ENCODE measurements at places on chromosomes 4 and X.

GRCh38 chr4:80393246-80393969 lies 57.9 kb downstream of the CFAP299 start:
- DNase-seq: no peak

GRCh38 chrX:17758382-17758781 lies 21.1 kb downstream of the SCML1 start:
- no peak for DNase-seq

DNA sequence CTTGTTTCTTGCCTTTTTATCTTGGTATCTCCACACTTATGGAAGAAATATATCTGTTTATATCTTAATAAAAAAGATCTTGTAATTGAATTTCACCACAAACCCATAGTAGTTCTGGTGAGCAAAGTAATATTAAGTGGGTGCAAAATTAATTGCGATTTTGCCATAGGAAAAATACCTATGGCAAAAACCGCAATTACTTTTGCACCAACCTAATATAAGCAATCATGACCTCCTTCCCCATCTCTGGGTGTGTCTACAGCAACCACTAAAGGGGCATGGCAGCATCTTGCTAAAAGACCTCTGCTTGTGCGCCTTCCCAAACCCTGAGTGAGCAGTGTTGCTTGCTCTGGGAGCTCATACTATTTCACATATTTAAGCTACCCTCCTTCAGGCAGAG lies 124.2 kb upstream of the GUCY1A1 start:
- no peak for DNase-seq

DNA sequence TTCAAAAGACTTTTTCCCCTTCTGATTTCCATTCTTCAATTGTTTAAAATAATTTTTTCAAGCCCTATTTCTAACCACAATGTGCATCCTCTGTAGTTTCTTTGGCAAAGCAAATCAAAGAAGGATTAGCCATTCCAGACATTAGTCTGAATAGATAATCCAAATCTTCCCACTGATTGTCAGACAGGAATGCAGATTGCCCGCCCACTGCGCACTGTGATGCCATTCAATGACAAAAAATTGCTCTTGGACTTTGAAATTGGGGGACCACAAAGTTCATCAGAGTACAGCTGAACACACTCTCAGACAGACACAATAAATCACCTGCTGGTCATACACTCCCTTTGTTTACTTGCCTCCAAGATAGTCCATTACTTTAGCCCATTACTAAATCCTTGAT lies 216.5 kb upstream of the DKK2 start:
- DNase-seq: no peak

- peak; percentile 11 for DNase-seq
Measured at GRCh38 chr4:153257151-153257620, 52.9 kb downstream of the TRIM2 start.

- no peak for DNase-seq
Measured at GRCh38 chr4:114694770-114695169, 96.2 kb downstream of the UGT8 start.

DNA sequence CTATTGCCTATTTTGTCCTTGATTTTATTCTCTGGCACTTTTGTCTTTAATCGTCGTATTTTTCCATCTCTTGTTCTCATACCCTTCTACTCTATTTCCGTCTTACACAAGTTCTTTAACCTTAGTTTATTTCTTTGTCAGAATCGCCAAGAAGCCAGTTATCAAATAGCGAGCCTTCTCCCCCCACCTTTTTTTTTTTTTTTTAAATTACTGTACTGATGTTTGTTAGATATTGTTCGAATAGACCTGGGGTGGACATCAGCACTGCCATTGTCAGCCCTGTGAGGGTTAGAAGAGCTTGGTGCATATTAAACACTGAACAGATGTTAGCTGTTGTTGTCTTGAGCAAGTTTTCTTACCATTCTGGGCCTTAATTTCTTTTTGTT lies 1.2 kb downstream of the SPCS3 start:
- DNase-seq: no peak

GRCh38 chr4:57911203-57911602 lies 801.0 kb upstream of the IGFBP7 start:
- no peak for DNase-seq

- no peak for DNase-seq
Measured at GRCh38 chrX:150845091-150845490, 53.4 kb downstream of the CD99L2 start.

GRCh38 chrX:101290957-101291603 lies at the start of gene TAF7L:
TAF7L (minus strand) TSS chrX:101291334; CDS start chrX:101287543, 3,791 bp downstream.
- DNase-seq: no peak

DNA sequence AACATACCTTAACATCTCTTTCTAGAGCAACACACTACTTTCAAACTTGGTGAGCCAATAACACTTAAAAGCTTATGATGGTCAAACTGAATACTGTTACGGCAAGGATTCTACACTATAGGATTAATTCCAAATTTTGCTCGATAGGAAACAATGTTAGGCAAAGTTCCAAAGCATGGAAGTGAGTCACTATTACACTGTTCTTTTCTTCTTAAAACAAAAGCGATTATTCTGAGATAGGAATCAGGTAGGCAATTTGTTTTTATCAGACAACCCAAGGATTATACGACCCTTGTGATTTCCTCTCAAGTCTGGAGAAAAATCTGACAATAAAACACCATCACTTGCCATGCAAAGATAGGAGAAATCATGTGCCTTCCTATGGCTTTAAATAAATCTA lies 81.5 kb downstream of the HUWE1 start:
- no peak for DNase-seq

- DNase-seq: no peak
Measured at GRCh38 chr4:53866055-53866454, 198.3 kb downstream of the CHIC2 start.

- DNase-seq: no peak
Measured at GRCh38 chrX:71378732-71379131, 12.6 kb downstream of the TAF1 start.

GRCh38 chr4:178595500-178596138 lies 1153.4 kb upstream of the AGA start:
- no peak for DNase-seq

DNA sequence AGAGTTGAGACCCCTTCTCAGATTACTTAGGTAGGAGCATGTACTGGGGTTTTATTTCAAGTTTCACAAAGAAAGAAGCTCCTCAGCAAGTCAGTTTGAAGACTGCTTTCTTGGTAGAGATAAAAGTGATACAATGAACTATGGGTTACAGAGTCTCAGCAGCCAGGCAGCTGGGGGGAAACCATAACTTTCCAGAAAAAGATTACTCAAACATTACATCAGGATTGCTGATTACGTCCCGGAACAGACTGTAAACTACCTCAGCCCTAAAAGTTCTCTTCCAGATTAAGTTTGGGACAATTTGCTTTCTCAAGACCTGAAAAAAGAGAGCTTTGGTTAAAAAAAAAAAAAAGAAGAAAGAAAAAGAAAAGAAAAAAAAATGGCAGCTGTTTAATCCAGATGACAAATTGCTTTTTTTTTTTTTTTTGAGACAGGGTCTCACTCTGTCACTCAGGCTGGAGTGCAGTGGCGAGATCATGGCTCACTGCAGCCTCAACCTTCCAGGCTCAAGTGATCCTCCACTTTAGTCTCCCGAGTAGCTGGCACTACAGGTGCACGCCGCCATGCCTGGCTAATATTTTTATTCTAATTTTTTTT lies 16.6 kb downstream of the SAT1 start:
- DNase-seq: no peak

DNA sequence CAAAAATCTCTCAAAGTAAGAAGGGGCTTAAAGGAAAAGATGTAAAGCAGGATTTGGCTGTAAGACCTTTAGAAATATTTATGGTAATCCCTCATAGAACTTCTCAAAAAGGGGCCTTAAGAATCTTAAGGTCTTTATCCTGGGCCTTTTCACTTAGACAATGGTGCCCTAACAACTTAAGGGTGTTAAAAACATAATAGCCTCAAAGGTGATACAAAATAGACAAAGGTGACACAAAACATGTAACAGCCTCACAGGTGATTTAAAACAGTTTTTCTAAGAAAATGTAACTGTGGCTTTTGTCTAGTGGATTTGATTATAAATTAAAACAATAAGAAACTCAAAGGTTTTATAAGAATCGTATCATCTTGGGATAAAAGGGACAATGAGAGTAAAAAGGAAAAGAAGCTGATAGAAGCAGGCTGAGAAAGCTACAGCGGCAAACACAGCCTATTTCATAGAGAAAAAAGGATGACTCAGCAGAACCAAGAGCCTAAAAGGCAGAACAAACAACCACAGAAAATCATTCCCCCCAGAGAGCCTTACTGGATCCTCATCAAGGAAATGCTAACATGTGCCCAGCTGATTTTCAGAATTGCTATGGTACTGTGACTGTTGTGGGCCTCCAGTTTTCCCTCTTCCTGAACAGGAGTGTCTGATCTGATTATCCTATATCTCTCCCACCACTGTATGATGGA lies 164.3 kb downstream of the STPG2 start:
- DNase-seq: no peak

- DNase-seq: no peak
Measured at GRCh38 chr4:88803600-88804096, 106.0 kb upstream of the NAP1L5 start.

DNA sequence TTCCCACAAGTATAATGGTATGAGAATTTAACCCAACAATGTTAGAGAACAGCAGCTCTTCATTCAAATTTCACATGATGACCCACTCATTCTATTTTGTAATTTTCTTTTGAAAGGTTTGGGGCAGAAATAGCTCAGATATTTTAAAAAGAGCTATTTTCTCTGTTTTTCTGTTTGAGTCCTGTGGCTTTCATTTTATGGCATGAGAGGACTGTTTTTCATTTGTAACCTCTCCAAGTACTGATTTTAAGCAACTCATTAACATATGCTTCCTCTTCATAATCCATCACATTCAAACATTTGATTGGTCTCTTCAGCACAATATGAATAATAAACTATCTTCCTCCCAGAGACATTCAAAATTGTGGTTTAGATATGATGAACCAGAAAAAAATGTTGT lies 129.0 kb upstream of the TEX13A start:
- no peak for DNase-seq

- DNase-seq: no peak
Measured at GRCh38 chr4:78040431-78040830, 16.7 kb upstream of the FRAS1 start.

DNA sequence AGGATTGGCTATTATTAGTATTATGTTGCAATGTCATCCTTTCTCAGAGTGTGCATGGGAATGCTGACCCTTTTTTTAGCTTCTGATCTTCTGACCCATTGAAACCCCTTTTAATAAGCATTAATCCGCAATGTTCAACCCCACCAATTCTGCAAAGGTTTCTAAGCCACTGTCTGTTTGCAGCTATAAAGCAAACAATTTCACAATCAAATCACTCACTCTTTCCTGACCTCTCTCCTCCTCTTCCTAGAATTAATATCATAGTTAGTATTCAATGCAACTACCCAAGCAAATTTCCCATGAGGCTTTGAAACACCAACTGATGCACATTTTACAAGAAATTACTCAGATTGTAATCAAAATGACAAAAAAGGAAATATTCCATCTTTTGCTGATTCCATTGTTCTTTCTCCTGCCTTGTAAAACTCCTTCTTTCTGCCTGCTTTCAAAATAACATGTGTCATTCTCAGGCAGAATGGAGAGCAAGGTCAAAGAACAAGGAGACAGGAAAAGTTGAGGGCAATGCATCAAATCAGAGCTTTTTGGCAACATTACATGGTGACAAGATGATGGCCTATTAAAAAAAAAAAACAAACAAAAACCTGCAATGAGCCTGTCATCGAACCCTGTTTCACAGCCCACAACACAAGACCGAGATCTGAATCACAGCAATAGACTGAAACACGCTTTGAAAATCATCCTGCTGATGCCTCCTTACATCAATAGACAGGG lies 253.2 kb upstream of the AR start:
- no peak for DNase-seq

- DNase-seq: no peak
Measured at GRCh38 chrX:6983207-6983955, 164.1 kb upstream of the STS start.

DNA sequence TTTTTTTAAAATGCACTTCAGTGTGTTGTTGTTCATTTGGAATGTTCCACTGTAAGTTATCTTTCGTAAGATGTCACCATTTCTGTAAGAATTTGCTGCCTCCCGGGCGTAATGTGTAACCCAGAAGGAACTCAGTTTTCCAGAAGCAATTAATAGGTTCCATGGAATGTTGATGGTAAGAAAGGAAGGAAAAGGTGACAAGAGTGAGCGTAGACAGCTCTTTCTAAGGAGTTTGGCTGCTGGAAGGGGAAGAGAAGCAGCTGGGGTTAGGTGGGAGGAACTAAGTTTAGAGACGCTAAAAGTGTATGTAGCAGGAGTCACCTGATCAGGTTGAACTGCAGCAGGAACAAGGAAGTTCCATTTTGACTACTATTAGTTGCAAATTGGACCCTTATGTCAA lies 35.9 kb downstream of the PNMA5 start:
- DNase-seq: no peak

DNA sequence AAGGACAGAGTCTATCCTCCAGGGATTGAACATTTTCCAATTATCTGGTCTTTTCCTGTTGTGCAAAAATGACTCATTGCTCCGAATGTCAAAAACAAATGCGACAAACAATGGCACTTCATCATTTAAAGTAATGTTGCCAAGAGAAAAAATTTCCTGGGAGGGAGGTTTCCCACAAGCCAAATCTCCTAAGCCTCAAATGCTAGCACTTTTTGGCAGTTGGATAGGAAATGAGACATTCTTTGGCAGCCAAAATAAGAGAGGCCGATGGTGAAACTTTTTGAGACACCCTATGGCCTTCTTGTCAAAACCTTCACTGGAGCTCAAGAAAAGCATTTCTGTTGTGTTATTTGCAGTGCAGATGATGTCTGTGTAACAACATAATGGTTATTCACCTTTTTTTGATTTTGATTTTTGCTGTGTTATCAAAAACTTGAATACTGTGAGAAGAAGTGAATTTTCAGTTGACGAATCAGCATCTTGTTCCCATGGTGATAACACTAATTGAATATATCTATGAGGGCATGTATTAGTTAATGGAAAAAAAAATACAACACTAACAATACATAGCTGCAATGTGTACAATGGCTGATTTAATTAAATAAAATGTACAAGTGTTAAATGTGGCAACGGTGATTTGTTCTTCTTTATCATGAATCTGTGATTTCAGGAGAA lies 333.8 kb downstream of the ANK2 start:
- DNase-seq: no peak

DNA sequence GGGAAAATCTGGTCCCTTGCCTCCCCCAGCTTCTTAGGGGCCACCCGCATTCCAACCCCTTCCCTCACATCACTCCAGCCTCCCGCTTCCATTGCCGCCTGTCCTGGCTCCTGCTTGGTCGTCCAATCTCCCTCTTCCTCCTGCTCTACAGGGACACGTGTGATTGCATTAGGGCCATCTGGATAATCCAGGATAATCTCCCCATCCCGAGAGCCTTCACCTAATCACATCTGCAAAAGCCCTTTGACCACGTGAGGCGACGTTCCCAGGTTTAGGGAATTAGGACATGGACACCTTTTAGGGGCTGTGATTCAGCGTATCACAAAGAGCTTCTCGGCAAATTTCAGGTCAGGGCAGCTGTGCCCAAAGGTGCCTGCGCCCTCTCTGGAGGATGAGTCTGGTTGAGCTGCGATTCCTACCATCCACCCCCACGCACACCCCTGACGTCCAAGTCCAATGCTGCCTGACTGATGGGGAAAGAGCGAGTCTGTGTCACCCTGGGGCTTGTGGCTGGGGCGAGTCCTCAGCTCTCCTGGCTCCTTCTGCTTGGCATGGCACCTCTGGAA lies 104.6 kb downstream of the PSAPL1 start:
- DNase-seq: no peak

Measured in stimulated activated CD4-positive, alpha-beta T cell treated with anti-CD3 and anti-CD28 coated beads, Interleukin-2, amount 100 ng/mL, for 4 hours (primary cell).